ENCODE measurements at places on chromosomes 7 and 10.

DNA sequence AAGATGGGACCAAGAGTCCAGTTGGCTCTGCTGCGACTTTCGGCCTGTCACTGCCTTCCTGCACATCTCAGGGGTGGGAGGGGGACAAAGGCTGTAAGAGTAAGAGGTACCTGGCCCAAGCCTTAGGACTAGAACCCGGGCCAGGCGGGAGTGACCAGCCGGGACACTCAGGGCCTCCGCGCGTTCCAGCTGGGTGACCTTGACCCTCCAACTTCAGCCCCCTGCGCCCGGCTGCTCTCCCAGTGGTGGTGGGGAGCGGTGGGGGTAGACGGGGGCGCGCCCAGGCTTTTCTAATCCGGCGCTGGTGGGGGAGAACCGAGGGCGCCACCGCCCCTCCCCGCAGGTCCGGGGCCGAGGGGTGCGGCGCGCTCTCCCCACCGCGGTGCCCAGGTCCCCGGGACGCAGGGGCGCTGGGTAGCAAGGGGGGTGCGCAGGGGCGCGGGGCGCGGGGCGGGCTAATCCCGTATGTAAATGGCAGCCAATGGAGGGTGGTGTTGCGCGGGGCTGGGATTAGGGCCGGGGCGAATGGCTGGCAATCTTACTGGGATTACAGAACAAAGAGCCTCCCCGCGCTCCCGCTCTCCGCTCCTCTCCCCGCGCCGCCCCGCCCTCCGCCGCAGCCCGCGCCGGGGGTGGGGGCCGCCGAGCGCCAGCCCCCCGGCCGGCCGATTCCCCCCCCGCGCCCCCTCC lies at the start of gene GTF2IRD1:
Gene GTF2IRD1, plus strand, starts transcription at position 585 of the 690 bp plus-strand sequence. CDS start 54,175 bp downstream, outside the sequence.
- peak; percentile 31 for DNase-seq

- no peak for DNase-seq
These were observed 158.6 kb downstream of the TMEM178B start for GRCh38 chr7:141232286-141233051.

GRCh38 chr10:14523286-14523685 lies 192.6 kb upstream of the FRMD4A start:
- DNase-seq, result no peak

GRCh38 chr10:70692043-70692603 lies 19.8 kb downstream of the ADAMTS14 start:
- no peak for DNase-seq

DNA sequence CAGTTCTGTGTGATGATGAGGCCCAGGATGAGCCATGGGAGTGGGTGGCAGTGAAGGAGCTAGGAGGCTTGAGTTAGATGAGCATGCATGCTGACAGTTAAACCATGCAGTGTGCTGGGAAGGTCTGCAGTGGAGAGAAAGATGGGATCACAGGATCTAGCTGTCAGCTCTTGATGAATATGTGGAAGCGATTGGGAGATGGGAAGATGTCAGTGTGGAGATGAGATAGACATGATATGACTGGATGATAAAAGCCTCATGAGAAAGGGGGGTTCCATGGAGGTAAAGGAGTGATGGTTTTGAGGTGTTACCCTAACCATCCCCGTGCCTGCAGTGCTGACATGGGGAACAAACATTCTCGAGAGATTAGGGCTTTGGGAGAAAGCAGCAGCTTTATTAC lies 165.0 kb upstream of the CTBP2 start:
- no peak for DNase-seq

DNA sequence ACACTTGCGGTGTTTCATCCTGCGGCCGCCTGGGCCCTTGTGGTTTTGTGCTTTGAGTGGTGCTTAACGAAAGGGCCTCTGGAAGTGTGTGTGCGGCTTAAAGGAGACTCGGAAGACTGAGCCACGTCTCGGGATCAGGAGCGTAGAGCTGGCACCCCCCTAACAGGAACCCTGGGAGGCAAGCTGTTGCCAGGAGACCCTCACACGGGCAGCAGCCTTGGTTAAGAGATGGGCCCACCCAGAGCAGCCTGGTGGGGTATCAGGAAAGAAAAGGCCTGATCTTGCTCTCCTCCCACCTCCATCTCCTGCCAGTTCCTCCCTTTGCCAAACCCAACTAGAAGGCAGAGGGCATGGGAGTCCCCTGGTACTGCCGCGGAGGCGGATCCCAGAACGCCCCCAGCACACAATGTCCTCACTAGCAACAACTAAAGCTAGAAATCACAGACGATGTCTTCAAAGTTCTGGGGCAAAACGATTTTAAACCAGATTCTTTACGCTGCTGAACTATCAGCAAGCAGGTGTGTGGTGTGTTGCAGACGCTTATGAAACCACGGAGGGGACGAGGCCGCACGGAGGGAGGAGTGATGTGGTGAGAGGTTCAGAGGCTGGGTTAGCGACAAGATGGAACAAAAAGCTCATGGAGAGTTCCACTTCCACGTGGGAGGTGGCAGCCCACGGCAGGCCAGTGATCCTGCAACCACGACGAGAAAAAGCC lies 67.0 kb upstream of the INPP5A start:
- DNase-seq, result no peak

DNA sequence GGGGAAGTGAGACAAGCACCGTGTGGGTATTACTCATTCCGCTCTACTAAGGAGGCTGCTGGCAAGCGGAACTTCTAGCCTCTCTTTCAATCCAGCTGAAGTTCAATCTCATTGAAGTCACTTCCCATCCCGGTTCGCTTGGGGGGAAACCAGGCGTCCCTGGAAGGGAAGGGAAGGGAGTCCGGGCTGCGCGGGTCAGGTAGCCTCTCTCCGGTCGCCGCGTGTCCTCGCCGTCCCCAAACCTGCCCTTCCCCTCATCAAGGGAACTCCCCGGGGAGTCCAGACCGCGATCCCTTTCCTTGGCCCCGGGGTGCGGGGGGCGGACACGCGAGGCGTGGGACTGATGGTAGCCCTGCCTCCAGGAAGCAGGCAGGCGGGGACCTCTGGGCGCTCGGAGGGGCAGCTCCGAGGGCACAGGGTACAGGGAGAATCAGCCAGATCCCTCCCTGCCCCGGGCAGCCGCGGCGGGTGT lies 598 bp upstream of the ZEB1 start:
- peak; percentile 40 for DNase-seq

DNA sequence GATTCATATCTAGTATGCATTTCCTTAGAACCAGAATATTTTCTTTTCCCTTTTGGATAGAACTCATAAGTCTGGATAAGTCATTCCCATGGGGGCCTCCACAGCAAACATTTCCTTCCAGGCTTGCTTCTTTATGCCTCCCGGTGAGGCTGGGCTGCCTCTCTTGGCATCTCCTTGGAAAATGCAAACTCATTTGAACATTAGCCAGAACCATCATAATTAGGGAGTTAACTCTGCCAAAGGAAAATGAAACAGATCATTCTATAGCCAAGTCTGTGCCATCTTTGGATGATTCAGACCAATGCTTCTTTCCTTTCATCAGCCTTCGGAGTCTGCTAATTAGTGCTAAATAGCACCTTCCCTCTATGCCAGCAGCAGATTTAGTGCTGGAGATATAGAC lies 81.1 kb downstream of the PLPP4 start:
- no peak for DNase-seq

DNA sequence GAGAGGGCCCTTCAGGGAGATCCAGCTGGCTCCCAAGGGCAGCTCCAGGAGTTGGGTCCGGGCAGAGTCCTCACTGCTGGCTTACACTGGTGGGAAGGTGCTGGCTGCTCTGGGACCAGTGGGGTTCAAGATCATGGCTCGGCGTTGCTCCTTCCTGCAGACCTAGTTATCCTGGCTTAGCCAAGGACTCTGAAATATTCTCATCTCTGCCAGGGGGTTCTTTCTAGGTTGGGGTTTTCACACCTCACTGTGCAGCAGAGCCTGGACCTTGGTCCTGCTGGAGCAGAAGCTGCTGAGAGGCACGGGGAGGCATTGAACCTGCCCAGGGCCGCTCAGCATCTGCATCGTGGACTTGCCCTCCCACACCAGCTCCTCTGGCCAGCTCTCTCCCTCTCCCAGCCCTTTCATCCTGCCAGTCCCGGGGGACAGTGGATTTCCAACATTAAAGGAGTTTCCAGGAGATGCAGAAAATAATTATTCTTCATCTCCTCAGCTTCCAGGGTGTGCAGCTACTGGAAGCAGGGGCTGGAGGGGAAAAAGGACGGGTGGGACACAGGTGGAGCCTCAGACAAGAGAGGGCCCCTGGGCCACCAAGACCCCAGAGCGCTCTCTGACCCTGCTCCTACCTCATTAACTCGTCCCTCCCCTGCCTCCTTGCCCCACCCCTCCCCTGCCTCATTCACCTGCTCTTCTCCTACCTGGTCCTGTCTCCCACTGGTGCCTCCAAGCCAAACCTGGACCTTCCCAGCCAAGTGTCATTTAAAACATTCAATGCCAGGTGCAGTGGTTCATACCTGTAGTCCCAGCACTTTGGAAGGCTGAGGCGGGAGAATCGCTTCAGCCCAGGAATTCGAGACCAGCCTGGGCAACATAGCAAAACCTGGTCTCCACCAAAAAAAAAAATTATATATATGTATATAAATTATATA lies 42.5 kb downstream of the JAKMIP3 start:
- no peak for DNase-seq

DNA sequence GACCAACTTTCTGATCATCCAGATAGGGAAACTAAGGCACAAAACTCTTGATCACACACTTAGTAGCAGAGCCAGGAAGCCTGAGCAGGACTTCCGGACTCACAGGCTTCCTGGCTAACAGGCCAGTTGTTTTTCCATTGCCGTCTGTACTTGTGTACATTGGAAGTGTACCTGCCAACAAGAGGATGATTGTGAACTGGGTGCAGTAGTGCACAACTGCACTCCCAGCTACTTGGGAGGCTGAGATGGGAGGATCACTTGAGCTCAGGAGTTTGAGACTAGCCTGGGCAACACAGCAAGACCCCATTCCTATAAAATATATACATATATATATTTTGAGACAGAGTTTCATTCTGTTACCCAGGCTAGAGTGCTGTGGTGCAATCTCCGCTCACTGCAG lies 35.2 kb upstream of the OTUD1 start:
- DNase-seq, result no peak

DNA sequence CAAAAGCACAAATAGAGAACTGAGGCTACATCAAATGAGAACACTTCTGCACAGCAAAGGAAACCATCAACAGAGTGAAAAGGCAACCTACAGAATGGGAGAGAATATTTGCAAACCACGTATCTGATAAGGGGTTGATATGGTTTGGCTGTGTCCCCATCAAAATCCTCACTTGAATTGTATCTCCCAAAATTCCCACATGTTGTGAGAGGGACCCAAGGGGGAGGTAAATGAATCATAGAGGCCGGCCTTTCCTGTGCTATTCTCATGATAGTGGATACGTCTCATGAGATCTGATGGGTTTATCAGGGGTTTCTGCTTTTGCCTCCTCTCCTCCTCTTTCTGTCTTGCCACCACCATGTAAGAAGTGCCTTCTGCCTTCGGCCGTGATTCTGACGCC lies 120.6 kb upstream of the FRMD4A start:
- DNase-seq, result no peak

DNA sequence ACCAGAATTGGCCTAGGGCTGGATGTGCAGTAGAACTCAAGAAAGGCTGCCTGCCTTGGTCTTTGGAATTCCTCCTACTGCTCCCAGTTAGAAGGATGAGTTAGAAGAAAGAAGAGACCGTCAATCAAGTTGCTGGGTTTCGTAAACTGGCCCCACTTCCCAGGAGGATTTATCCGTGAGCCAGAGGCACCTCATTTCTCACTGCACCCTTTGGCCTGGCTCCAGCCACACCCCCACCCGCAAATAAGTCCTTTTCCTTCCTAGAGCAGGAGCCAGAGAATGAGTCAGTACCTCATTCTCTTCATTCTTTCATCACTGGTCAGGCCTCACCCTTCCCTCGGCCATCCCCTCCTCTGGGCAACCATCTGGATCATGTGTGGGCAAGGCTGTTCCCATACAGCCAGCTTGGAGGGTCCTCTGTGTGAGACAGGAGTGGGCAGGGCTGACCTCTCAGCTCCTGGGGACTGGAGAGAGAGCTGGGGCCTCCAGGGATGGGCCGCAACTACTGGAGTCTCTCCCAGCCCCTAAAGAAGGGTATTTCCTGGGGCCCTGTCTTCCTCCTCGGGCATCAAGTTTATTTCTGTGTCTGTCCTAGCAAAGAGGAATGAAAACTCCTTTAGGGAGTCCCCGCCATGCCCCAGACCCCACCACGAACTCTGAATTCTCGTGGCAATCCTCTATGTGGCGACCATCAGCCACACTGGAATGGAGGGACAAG lies 87.2 kb upstream of the DUSP5 start:
- no peak for DNase-seq

GRCh38 chr10:73244866-73245477 lies 2.1 kb downstream of the DNAJC9 start:
- DNase-seq, result peak; percentile 98

- DNase-seq, result peak; percentile 66
These were observed 14.0 kb downstream of the SLC29A4 start for GRCh38 chr7:5296611-5297226.

DNA sequence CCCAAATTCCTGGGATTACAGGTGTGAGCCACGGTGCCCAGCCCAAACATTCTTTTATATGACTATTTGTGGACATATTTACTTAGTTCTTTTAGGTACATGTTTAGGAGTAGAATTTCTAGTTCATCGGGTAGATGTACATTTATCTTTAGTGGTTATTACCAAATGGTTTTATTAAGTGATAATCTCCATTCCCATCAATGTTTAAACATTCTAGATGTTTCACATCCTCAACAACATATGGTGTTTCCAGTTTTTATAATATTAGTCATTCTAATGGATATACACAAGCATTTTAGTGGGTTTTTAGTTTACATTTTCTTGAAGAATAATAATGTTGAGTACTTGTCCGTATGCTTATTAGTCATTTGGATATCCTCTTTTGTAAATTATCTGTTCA lies 131.7 kb downstream of the RTKN2 start:
- DNase-seq, result no peak

DNA sequence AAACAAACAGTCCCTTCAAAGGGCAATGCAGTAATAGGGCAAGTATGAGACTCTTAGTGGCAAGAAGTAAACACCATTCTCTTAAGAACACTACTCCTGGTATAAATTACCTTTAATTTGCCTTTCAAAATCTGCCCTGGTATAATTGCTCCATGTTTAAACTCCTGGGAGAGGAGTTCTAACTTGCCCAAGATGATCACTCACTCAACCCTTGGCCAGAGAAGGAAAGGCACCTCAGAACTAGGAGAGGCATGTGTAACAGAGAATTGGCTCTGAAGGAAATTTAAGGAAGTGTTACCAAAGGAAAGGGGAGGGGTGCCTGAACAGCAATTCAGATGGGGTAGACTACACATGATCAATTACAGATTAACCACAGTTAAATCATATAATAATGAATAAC lies 1173.6 kb upstream of the SORCS1 start:
- DNase-seq, result no peak

DNA sequence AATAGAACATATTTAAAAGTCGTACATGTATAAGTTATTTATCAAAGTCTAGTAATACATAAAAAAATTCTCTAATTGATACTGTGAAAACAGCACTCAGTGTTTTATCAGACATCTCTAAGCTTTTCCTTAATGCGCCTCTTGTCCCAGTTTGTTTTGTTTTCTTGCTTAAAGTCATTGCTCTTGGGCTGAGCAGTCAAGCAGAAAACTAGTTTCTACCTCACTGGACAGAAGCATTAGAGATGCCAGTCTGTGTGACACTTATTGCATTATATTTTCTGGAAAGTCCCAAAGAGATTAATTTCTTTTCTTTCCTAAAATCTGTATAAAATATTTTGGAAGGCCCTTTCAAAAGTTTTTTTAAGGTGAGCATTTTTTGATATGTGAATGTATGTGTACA lies 236.2 kb downstream of the PCLO start:
- no peak for DNase-seq
